Activated naive CD4-positive, alpha-beta T cell treated with anti-CD3 and anti-CD28 coated beads, Interleukin-2, amount 50 U/mL, for 72 hours (primary cell): ENCODE measurements at places on chromosomes 1 and 21. TPM values are rescaled to one million over a fixed set of nuclear protein-coding genes. Genes with fewer than 3 reads are reported as not detected.

FAM163A gene
- total RNA-seq, result not detected

DNA sequence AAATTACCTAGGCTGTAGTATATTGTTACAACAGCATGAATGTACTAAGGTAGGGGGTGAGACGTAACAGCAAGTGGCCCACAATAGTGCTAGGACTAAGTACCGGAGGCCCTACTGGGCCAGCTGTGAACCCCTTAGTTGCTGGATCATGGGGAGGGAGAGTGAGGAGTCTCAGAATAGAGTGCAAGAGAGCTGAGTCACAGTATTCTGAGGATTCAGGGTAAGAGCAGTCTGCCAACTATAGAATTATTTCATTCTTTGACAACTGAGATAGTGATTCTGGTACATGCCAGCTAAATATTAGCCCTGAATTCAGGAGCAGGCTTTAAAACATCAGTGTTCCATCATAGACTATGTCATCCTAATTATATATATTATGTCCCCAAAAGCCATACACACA lies 218.7 kb downstream of the TM2D1 start:
- no peak for DNase-seq

CYP2J2 gene
- total RNA-seq, result 0.64 TPM

DNA sequence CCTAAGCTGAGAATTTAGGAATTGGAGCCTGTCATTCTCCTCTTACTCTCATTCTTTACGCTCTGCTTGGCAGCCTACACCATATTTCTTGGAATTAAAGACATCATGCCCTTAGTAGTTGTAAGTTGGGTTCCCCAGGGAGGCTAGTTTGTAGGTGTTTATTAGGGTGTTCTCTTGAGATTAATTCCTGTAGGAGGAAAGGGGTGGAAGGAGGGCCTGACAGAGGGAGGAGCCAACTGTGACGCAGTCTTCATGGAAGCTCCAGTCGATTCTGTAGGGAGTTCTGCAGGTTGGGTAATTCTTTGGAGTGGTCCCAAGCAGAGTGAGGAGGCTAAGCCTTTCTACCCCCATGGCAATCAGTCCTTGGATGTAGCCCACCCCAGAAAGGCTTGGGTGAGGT lies 111.4 kb downstream of the HHAT start:
- DNase-seq, result no peak

RPE65 gene
- not detected for total RNA-seq
